ENCODE measurements at places on chromosomes 5 and 9. TPM values are rescaled to one million over a fixed set of nuclear protein-coding genes. Genes with fewer than 3 reads are reported as not detected.

The ROPN1L gene
- 0.39 TPM for total RNA-seq

The NRARP gene
- 1.8 TPM for total RNA-seq

The SPINK13 gene
- not detected for total RNA-seq

The NCS1 gene
- 57.9 TPM for total RNA-seq

The RNF183 gene
- not detected for total RNA-seq

The CSF2 gene
- 6.2 TPM for total RNA-seq

The HAVCR1 gene
- not detected for total RNA-seq

The AFF4 gene
- total RNA-seq: 44.4 TPM

The REEP2 gene
- 28.3 TPM for total RNA-seq

Measured in epithelial cell of alveolus of lung (primary cell).